Aortic smooth muscle cell (primary cell): ENCODE measurements at places on chromosomes 5 and 9. TPM values are rescaled to one million over a fixed set of nuclear protein-coding genes. Genes with fewer than 3 reads are reported as not detected.

ADAMTS16 gene
- under 0.01 TPM in 1 of 2 replicates, not detected in the other for total RNA-seq

CCDC180 gene
- total RNA-seq, result 2.7 and 4.5 TPM in 2 replicates

FCHO2 gene
- 15.8 and 18.2 TPM in 2 replicates for total RNA-seq

EPB41L4A gene
- 9.1 and 11.9 TPM in 2 replicates for total RNA-seq

ASS1 gene
- total RNA-seq, result 140 and 149 TPM in 2 replicates

SLC36A2 gene
- not detected in 2 replicates for total RNA-seq

SLC34A3 gene
- total RNA-seq, result 0.06 and 0.13 TPM in 2 replicates

TRIM7 gene
- 10.5 and 14.0 TPM in 2 replicates for total RNA-seq

SELENOP gene
- 10.0 and 12.4 TPM in 2 replicates for total RNA-seq

CTXN3 gene
- total RNA-seq, result not detected in 2 replicates

SPINK5 gene
- total RNA-seq, result 0.13 TPM in 1 of 2 replicates, not detected in the other

PRLR gene
- total RNA-seq, result under 0.01 and 0.26 TPM in 2 replicates

RETREG1 gene
- total RNA-seq, result 1.1 and 1.6 TPM in 2 replicates

SHISAL2B gene
- not detected in 2 replicates for total RNA-seq

KIF24 gene
- 2.1 and 2.9 TPM in 2 replicates for total RNA-seq

TAF11L5 gene
- total RNA-seq, result not detected in 2 replicates

TMEM174 gene
- not detected in 2 replicates for total RNA-seq

PCDHA6 gene
- total RNA-seq, result 0.26 and 0.44 TPM in 2 replicates
